Anterior cingulate cortex (tissue), 58 donors: ENCODE measurements at places on chromosomes 16 and 17.

DNA sequence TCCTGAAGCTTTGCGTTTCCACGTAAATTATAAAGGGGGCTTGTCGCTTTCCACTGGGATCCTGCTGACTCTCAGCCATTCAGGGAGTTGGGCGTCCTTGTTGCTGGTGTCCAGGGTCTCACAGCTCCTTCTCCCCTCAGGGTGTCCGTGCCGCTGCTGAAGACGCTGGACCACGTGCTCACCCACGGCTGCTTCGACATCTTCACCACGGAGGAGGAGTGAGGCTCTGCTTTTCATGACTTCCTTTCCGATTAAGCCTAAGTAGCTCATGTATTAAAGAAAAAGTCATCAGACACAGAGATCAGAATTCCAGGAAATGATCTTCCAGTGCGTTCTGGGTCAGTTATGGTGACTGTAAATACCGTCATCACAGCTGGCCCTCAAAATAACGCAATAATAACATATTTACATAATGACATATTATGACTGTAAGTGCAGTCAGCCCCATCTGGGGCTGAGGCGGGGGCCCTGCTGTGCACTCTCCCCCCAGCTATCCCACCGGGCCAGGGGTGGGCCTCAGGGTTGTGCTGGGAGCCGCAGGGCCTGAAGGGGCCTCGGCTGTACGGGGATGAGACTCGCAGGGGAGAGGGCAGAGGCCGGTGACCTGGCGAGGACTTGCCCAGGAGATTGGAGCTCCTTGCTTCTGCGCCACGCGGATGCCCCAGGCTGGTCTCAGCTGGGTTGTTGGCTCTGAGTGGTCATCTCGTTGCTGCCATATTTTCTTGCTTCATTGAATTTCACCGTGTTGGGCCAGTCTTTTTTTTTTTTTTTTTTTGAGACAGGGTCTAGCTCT is 92.9 kb upstream of the ZNF750 start:
- DNase-seq: no peak

- DNase-seq: no peak
Observed at GRCh38 chr17:75549246-75550138, 24.0 kb downstream of the LLGL2 start.

- no peak for DNase-seq
Observed at GRCh38 chr16:23784811-23785447, 30.1 kb downstream of the CHP2 start.

GRCh38 chr17:73921306-73921705 is 277.1 kb upstream of the SDK2 start:
- no peak for DNase-seq

GRCh38 chr16:50585331-50585776 is 37.2 kb downstream of the NKD1 start:
- peak; percentile 26 for DNase-seq

DNA sequence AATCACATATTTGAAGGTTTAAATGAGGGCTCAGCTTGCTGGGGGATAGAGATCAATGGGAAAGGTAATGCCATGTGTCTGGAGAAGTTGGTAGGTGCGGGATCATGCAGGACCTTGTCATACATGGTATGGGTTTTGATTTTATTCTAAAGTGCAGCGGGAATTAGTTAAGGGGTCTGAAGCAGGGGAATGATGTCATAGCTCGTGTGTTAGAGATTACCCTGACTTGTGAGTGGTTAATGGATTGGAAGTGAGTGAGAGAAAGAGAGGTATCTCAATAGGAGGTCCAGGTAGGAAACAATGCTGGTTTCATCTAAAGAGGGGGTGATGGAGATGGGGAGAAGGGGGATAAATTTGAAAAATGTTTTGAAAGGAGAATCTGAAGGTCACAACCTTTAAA is 280.0 kb downstream of the SHISA9 start:
- DNase-seq: no peak

DNA sequence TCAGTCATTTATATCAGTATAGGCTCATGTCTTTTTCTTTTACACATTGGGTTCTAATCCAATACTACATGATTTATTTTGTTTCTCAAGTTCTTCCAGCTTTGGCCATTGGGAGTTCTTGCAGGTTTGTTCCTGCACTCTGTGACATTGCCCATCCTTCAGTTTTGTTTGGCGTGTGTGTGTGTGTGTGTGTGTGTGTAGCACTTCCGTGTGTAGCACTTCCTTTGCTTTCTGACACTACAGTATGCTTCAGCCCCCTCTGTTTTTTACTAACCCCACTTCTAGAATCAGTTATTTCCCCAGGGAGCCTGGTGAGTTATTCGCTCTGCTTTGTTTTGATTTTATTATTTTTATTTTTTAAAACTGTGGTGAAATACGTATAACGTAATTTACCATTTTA is 75.6 kb upstream of the LGALS9 start:
- no peak for DNase-seq
